Stimulated activated CD8-positive, alpha-beta memory T cell treated with anti-CD3 and anti-CD28 coated beads, Interleukin-15, amount 100 ng/mL, for 24 hours (primary cell): ENCODE measurements at places on chromosomes 3 and 15.

DNA sequence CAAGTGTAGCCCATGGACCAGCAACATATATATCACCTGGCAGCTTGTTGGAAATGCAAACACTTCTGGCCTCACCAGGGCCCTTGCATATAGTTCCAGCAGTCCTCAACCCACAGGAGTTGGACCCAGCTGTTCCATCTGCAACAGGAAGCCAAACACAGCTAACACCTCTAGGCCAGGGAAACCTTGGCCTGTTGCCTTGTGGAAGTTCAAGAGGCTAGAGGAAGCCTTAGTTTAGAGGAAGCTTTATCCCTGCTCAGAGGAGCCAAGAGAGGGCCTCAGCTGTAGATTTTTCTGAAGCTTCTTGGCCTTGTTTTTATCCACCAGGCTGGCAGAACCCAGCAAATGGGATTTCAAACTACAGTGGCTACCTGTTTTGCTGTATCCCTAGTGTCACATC, 11.4 kb downstream of the FHIT start:
- no peak for DNase-seq

GRCh38 chr15:99168601-99169580, 64.0 kb downstream of the SYNM start:
- DNase-seq, result no peak

- no peak for DNase-seq
These were observed 195.9 kb downstream of the TP63 start for GRCh38 chr3:189827108-189827507.

GRCh38 chr3:81378552-81379293, 382.7 kb downstream of the GBE1 start:
- DNase-seq, result no peak

GRCh38 chr15:40239404-40239692, 485 bp downstream of the PAK6 start:
- DNase-seq, result no peak

DNA sequence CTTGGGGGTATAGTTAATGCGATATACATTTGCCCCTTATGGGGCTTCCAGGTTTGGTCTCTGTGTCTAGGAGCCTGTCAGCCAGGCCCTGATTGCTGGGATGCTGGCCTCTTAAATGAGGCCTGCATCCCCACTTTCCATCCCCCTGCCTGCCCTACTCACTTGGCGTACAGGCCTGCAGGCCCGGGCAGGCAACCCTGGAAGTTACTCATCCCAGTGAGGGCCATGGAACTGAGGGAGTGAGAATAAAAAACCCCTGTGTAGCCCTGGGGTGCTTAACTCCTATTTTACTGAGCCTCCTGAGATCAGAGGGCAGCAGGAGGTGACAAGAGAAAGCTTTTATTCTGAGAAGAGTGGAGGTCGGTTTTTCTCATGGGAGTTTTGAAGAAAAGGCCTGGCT, 2.0 kb downstream of the DISP2 start:
- DNase-seq, result no peak
